ENCODE measurements at places on chromosomes 5 and 9.

- no peak for DNase-seq
Observed at GRCh38 chr9:86340356-86341006, 13.7 kb downstream of the TUT7 start.

- DNase-seq: no peak
Observed at GRCh38 chr5:95673081-95673480, 9.7 kb downstream of the SPATA9 start.

GRCh38 chr5:139194486-139194885, 3.7 kb downstream of the SIL1 start:
- DNase-seq: no peak

DNA sequence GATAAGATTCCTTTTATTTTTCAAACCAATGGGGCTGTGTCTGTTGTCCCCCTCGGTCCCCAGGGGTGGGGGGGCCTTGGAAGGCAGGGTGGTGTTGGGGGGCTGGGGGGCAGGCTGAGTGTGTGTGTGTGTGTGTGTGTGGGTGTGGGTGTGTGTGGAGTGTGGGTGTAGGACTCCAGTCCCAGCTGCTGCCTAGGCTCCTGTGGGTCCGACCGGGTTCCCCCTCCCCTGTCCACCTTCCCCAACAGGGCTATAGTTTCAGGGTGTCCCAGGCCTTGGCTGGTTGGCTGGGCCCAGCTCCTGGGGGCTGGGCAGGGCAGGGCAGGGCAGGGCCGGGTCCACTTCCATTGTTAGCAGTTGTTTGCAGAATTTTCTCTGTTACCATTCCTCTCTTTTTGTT, 2.1 kb upstream of the NFX1 start:
- no peak for DNase-seq

- no peak for DNase-seq
Observed at GRCh38 chr5:81760521-81760920, 9.6 kb upstream of the SSBP2 start.

DNA sequence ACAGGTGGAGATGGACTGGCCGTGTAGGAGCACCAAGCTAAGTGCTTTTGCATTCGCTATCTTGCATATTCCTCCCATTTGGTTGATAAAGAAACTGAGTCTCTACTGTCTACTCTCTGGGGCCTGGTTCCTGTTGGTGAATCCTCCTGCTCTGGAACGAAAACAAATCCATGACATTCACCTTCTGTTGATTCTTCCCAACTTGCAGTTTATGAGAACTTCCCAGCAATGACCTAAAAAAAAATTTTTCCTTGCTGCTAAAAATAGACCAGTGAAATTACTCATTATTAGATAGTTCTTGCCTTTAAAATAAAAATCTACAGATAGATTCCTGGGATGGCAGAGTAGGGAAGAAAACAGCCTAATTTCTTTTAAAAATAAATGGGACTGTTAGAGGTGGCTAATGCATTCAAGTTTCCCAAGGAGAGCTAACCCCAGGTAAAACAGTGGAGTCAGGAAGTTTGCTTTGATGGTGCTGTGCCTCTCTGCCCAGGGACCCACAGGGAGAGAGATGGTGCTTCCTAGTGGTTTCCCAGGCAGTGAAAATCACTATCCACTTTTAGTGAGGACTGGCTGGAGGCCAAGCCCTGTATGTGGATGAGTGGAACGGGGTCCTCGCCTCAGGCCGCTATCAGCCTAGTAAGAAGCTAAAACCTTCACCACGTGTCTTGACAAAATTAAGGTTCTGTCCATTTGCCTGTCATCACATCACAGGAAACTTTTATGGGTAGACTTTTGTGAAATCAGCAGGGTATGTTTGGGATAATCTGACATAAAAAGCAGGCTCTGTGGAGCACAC, 68.4 kb upstream of the NR3C1 start:
- DNase-seq: no peak

DNA sequence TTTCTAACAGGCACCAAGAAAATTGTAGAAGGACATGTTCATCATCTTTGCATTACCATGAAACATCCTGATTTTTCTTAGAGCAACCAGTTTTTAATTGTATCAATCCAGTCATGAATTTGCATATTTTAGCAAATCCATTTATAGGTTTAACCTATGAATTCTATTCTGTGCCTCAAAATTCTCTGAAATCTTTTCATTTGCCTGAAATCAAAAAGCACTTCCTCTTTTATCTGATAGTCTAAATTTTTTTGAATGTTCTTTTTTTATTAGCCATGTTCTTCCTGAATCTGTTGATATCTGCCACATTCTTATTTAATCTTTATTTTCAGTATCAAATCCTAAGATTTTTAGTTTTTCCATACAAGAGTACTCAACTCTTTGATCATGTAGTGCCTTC, 36.9 kb upstream of the SRP19 start:
- DNase-seq: no peak

All from stimulated activated CD8-positive, alpha-beta memory T cell treated with anti-CD3 and anti-CD28 coated beads, Interleukin-15, amount 100 ng/mL, for 1 hour (primary cell).